ENCODE measurements at places on chromosomes 13 and 19. TPM values are rescaled to one million over a fixed set of nuclear protein-coding genes. Genes with fewer than 3 reads are reported as not detected.

GRCh38 chr19:4970558-4971423 is 1.9 kb downstream of the KDM4B start:
- DNase-seq, result no peak

The KCTD15 gene
- total RNA-seq, result 65.0 TPM

DNA sequence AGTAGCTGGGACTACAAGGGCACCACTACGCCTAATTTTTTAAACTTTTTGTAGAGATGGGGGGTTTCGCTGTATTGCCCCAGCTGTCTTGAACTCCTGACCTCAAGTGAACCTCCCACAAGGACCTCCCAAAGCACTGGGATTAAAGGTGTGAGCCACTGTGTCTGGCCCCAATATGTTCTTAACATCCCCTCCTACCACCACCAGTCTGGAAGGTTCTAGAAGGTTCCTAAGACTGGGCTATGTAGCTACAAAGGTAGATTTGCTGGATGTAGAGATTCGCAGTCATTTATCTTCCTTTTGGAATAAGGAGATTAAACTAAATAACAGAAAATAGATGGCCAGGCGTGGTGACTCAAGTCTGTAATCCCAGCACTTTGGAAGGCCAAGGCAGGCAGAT is 5.3 kb downstream of the HSD17B14 start:
- no peak for DNase-seq

The CEACAM19 gene
- 1.8 TPM for total RNA-seq

The GPR12 gene
- 25.2 TPM for total RNA-seq

GRCh38 chr13:81591528-81592220 is 1250.7 kb upstream of the SPRY2 start:
- DNase-seq, result no peak

DNA sequence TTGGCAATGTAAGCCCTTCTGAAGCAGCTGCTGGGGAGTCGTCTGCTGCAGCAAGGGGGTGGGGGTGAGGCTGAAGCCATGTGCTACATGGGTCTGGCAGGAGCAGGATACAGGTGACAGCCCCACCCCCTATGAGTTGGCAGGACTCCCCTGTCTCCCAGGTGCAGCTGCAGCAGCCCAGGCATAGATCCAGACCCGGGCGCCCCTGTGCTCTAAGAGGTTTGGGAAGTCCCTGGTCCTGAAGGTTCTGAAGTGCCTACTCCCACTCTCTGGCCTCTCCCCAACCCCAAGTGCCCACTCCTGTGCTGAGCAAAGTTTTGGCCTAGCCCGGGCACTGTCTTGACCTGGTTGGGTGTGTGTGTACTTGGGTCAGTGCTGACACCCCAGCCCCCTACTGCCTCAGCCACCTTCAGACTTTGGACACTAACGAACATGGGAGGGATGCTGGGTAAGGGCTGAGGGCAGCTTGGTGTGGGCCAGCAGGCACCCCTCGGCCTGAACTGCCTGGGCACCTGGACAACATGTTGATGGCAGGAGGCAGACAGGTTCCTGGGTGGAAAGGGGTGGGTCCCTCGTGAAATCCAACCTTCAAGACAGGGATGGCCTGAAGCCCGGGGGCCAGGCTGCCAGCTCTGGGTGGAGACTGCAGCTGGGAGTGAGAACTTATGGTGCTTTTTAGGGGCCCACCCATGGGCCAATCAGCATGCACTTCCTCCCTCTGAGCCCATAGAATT is 54.1 kb upstream of the SLITRK6 start:
- no peak for DNase-seq

The FCHO1 gene
- total RNA-seq, result 25.9 TPM

- DNase-seq, result no peak
Observed at GRCh38 chr13:46043647-46044046, 8.9 kb downstream of the ZC3H13 start.

DNA sequence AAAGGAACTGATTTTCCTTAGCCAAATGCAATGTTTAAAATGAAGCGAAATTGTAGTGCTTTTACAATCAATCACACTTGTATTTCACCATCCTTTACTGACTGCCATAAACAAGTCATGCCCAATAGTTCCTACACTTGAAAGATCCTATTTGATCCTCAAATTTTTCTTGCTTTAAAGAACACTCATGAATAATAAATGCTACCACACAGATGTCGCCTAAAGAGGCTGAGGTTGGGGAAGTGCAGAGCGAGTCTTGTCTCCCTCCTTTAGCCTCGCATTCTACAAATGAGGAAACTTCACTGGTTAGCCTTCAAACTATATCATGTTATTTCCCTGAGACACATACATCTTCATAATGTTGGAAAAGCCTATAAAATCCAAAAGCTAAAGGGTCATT is 18.7 kb upstream of the AMER2 start:
- no peak for DNase-seq

DNA sequence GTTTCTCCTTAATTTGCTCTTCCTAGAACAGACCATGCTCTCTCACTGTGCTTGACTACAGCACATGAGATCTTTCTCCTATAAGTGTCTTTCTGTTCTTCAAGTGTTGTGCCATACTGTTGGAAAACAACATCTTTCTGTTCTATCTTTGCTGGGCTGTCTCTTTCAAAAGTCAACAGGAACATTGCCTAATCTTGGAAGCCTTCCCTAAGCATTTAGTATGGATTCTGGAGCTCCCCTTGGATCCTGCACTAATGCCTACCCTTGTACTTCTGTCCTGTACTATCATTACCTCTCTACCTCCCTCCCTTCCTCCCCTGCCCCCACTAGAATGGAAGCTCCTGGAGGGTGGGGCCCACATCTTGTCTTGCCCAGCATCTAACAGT is 26.8 kb downstream of the STARD13 start:
- DNase-seq, result no peak
